Caki2 (cell line): ENCODE measurements at places on chromosomes 5 and 9. TPM values are rescaled to one million over a fixed set of nuclear protein-coding genes. Genes with fewer than 3 reads are reported as not detected.

- no peak for DNase-seq
Measured at GRCh38 chr5:14849516-14850294, 21.9 kb downstream of the ANKH start.

ABITRAM gene
- 11.7 and 14.2 TPM in 2 replicates for total RNA-seq

AIF1L gene
- total RNA-seq: 15.0 and 17.7 TPM in 2 replicates

AGPAT2 gene
- total RNA-seq: 92.9 and 94.5 TPM in 2 replicates

LCN1 gene
- not detected in 2 replicates for total RNA-seq

- peak; percentile 84 for DNase-seq
Measured at GRCh38 chr9:79610791-79611614, 39.2 kb downstream of the TLE4 start.

DNA sequence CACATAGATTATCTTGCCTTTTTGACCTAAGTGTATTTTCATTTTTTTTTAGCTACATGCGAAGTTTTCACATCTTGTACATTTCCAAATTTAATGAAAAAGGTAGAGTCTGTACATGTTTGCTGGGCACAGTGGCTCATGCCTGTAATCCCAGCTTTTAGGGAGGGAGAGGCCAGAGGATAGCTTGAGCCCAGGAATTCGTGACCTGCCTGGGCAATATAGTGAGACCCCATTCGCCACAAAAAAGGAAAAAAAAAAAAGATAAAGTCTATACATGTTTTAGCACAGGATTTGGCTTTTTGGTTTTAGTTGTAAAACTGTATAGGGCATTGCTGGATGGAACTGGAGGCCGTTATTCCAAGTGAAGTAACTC is 28.8 kb downstream of the RAI14 start:
- no peak for DNase-seq

GABRA6 gene
- not detected in 2 replicates for total RNA-seq

GABRB2 gene
- total RNA-seq: not detected in 2 replicates

KCNN2 gene
- not detected in 2 replicates for total RNA-seq

DNA sequence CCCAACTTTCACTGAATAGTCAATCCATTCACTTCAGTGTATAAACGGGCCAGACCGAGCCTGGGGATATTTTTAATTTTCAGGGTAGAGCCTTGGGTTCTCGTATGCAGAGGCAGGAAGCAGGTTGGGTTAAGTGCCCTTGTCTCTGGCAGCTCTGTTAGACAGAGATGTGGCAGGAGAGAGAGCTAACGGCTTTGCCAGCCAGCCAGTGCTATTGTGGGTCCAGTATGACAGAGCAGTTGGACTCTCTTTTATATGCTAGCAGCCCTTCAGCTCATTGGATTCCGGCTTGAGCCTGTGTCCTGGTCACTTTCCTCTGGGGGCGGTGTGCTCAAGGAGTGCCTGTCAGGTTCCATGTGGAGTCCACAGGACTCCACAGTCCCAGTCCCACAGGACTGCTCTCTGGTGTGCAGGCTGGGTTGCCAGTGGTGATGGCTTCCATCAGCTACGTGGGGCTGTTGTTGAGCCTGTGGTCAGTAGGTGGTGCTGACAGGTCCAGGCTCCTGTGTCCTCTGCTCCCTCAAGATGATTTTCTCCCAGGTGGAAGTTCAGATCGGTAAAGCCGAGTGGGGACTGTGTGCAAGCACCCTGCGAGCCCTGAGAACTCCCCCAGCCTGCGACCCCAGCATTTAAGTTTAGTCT is 14.3 kb downstream of the CLTA start:
- DNase-seq: no peak

GRCh38 chr5:159340511-159340910 is 10.2 kb upstream of the IL12B start:
- DNase-seq: no peak

GRCh38 chr9:110048976-110049698 is 158.8 kb downstream of the C9orf152 start:
- peak; percentile 47 for DNase-seq

GRCh38 chr9:70046274-70047070 is 2.8 kb downstream of the MAMDC2 start:
- DNase-seq: no peak

DNA sequence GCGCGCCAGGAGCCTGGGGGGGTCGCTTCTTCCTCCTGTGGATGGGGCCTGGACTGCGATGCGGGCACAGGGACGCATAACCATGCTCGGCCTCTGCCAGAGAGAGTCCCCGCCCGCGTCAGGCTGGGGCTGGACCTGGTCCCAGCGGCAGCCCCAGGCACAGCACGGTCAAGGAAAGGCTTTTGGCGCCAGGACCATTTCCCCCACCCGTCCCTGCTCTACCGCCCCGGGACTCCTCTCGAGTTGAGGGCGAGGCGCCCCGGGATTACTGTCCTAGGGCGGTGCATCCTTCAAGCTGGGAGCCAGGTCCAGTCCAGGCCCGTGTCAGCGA is 341 bp downstream of the MXD3 start:
- no peak for DNase-seq

USP20 gene
- total RNA-seq: 13.5 and 26.4 TPM in 2 replicates

TYRP1 gene
- total RNA-seq: not detected in 2 replicates

- no peak for DNase-seq
Measured at GRCh38 chr5:138820695-138821094, 54.4 kb downstream of the LRRTM2 start.

MZB1 gene
- not detected in 2 replicates for total RNA-seq

PCDHB10 gene
- total RNA-seq: 0.41 and 1.2 TPM in 2 replicates

PRELID2 gene
- total RNA-seq: 33.1 and 46.4 TPM in 2 replicates

- DNase-seq: no peak
Measured at GRCh38 chr9:127181595-127182190, 59.3 kb upstream of the ANGPTL2 start.

GRCh38 chr5:173592050-173592669 is 24.3 kb downstream of the BOD1 start:
- peak; percentile 35 for DNase-seq

DNA sequence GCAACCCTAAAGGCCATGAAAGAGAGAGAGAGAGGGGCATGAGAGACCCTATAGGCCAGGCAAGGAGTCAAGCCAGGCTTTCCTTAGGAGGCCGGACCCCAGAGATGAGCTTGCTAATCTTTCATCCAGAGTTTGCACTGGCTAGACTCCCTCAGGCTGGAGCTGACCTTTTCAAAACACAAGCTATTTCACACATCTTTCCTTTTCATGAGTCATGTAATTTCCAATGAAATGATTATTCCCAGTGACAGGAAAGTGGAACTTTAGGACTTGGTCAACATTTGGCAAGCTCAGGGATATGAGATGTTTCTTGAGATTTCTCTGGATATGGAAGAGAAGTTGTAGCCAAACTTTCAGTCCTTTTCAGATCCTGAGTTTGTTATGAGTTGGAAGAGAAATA is 117.7 kb downstream of the TARS1 start:
- DNase-seq: no peak

- DNase-seq: no peak
Measured at GRCh38 chr5:98904780-98905179, 24.0 kb downstream of the CHD1 start.

OR2S2 gene
- total RNA-seq: not detected in 2 replicates

DNA sequence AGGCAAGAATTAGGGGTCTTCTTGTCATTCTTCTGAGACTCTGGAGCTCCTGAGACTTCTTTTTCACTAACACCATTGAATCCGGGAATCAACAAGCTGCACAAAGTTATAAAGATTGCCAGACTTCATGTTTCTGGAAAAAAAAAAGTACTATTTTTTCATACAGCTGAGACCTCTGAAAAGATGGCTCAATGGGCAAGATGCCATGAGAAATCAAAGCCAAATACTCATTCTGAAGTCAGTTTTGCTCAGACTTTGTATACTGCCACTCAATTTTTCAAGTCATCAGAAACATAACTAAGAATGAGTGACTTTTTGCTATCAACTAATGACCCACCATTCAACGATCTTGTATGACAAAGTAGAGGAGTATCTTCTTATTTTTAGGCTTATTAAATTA is 512.0 kb downstream of the RAB3C start:
- no peak for DNase-seq

DNA sequence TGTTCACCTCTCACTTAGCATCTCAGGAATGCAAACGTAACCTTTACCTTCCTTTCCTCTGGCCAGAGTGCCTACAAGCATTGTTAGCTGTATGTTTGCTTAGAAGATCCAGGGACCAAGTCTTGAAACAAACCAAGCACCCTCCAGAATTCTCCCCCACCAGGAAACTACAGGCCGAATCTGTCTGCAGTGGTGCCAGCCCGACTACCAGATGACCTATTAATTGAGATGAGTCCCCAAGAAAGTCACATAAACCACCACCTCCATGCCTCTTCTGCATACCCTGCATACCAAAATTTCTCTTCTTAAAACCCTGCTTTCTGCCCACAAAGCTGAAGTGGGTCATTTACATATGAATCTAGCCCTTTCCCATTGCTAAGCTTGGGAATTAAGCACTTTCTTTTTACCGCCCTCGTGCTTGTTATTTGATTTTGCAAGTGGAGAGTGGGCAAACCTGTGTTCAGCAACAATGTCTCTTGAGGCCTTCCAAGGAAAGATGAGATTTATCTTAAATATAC is 1239.1 kb downstream of the CDH12 start:
- DNase-seq: no peak

DNA sequence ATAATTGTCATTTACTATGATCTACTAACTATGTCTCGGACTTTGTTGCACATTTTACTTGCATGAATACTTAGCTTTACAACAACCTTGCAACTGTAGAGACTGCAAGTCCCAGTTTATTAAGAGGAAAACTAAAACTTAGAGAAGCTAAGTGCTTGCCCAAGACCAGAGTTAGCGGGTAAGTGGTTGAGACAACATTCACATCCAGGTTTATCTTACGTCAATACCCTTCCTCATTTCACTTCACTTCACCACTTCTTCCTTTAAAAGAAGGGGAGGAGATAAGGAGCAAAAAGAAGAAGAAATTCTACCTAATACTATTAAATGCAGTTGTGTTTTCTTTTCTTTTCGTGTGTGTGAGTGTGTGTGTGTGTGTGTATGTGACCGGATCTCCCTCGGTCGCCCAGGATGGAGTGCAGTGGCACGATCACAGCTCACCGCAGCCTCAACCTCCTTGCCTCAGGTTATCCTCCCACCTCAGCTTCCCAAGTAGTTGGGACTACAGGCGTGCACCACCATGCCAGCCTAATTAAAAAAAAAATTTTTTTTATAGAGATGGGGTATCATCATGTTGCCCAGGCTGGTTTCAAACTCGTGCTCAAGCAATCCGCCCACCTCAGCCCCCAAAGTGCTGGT is 37.4 kb downstream of the MEGF9 start:
- DNase-seq: no peak

- no peak for DNase-seq
Measured at GRCh38 chr5:60257596-60258271, 364.2 kb upstream of the PDE4D start.

GRCh38 chr5:169648725-169649310 is 11.7 kb downstream of the DOCK2 start:
- DNase-seq: no peak
